ENCODE measurements at places on chromosomes 1 and 21.

- no peak for DNase-seq
These were observed 80.3 kb downstream of the RUNX3 start for GRCh38 chr1:24849672-24850295.

DNA sequence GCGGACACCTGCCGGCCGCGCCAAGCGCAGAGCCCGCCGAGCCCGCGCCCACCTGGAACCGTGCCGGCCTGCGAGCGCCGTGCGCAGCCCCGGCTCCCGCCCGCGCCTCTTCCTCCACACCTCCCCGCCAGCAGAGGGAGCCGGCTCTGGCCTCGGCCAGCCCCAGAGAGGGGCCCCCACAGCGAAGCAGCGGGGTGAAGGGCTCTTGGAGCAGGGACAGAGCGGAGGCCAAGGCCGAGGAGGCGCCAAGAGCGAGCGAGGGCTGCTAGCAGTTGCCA lies 50.1 kb upstream of the KRTAP19-8 start:
- no peak for DNase-seq

DNA sequence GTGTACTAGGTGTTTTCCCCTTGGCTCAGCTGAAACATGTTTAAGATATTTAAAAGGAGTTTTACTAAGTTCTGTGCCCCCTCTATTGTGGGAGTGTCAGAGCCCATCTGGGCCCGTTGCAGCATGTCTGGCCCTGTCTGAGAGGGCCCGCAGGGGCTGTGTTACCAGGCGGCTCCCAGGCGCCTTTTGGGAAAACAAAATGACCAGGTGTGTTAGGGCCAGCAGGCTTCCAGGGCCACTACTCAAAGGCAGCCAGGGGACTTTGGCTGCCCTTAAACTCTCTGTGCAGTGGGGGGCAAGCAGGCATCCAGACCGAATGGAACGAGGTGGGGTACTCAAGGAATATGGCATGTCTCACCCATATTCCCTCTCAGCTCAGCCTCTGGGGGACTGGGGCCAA lies 111.7 kb downstream of the KCNN3 start:
- no peak for DNase-seq

DNA sequence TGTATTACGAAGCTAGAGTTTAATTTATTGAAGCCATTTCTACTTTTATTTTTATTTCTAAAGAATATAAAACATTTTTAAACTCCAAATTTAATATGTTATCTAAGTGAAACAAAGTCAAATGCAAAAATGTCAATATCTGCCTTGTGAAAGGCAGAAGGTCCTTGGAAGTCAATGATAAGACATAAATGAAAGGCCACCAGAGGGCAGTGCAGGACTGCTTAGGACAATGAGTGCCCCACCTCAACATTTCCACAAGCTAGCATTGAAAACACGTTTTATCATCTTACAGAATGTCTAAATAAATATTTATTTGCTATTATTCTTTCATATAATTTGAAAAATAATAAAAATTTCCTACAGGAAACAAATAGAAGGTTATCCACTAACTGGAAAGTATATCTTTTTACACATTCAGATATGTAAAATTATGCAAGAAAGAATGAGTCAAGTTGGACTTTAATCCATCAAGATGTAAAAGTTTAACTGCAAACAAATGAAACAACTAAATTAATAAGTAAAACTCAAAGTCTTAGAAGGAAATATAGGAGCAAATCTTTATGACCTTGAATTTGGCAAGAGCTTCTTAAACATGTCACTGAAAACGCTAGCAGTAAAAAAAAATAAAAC lies 140.1 kb upstream of the FMN2 start:
- peak; percentile 11 for DNase-seq

DNA sequence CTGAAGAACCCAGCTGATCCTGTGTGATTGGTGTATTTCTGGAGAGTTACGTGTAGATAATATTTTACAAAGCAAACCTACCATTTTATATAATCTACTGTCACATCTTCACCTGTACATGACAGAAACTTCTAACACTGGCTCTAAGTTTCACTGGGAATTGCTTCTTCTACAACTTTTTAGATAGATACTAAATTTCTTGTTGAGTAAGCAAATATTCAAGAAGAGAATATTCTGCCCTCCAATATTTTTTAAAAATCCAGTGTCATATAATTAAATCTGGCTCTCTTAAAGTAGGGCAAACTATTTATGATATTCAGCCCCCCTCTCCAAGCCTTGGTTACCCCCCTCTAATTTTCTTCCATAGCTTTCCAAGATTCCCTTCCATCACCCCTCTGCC lies 50.1 kb downstream of the MROH9 start:
- DNase-seq = no peak

DNA sequence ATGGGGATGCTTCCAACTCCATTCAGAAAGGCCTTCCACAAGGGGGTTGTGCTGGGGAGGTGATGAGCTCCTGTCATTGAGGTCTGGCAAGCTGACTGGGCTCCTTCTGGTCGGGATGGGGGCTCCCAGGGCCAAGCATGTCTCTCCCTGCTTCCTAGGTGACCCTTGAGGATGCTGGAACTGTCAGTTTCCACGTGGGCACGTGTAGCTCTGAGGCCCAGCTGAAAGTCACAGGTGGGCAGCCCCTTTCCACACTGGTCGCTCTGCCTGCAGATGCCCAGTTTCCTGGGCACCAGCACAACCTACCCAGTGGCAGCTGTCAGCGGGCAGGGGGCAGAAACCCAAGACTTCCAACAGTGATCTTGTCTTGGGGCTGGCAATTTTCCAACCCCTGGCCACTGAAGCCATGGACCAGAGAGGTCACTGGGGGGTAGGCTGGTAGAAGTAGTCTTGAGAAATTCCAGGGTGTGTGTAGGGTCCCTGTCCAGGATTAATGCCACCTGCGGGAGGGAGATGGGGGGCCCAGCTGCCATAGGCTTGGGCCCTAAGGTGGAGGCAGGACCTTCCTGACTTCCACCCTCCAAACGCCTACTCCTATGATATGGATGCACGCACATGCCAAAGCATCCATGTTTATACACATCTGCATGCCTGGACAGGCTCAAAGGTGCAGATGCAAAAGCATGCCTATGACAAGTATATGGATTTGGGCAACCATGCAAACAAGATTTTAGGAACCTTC lies 97.1 kb downstream of the TRIM11 start:
- no peak for DNase-seq

GRCh38 chr1:12174924-12175810 lies 8.4 kb downstream of the TNFRSF1B start:
- DNase-seq = no peak

- DNase-seq = peak; percentile 83
These were observed 5.8 kb downstream of the TTC13 start for GRCh38 chr1:230972855-230973271.

DNA sequence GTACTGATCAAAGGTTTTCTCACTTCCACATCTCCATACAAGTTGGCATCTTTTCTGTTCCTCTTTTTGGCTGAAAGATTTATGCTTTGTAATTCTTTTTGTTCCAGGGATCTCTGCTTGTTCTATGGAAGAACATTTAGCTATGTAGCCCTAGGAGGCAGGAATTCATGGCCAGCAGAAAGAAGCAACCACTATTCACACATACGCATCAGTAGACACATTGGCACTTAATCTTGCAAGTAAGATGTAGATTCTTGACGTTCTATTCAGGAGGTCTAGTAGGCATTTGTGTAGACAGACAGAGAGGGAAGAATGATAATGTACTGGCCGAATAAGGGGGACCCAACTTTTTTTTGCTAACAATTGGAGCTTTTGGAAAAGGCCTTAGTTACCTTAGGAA lies 336.0 kb downstream of the NUF2 start:
- DNase-seq = no peak

DNA sequence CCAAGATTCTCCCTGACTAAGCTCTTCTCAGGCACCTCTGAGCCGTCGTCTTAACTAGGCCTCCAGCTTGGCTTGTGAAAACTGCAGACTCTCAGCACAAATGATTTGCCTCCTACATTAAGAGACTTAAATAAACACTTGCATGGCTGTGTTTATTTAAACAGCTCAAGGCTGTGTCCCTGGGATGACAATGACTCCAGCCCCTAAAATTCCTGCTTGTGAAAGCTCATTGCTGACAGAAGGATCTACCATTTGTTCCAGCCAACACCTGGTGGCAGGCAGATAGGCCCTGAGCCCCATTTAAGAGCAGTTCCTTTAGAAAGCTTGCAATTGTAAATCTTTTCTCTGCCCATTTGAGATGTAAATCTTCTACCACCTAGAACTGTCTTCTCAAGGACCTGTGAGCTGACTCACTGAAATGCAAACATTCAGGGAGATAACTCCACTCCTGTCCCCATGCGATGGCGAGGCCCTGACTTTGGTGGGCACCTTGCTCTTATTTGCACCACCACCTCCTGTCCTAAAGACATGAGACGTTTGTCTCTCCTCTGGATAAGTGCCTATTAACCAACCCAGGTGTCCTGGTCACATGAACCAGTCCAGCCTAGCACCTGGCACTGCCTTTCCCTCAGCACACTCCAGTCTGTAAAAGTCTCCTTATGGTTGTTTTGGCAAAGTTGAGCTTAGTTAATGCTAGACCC lies 15.1 kb upstream of the PCP4 start:
- no peak for DNase-seq

DNA sequence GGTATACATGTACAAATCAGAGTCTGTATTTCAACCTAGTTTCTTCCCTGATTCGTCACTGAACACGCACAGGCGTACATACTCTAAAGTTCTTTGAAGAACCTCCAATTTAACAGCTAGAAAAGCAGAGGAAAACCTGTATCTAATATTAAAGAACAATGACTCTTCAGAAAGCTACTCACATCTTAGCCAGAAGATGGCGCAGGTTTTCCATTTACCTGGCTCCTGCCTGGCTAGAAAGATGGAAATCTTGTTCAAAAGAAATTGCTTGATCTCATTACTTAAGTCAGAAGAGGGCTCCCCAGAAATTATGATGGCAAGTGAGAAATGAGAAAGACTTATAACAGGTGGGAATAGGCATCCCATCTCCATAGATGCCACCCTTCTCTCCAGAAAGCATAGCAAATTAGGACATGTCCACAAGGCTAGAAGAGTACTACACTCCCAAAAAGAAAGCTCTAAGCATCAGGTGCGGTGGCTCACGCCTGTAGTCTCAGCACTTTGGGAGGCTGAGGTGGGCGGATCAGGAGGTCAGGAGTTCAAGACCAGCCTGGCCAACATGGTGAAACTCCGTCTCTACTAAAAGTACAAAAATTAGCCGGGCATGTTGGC lies 19.0 kb upstream of the L1TD1 start:
- peak; percentile 26 for DNase-seq

GRCh38 chr21:36199021-36199420 lies 42.4 kb downstream of the DOP1B start:
- DNase-seq = no peak

DNA sequence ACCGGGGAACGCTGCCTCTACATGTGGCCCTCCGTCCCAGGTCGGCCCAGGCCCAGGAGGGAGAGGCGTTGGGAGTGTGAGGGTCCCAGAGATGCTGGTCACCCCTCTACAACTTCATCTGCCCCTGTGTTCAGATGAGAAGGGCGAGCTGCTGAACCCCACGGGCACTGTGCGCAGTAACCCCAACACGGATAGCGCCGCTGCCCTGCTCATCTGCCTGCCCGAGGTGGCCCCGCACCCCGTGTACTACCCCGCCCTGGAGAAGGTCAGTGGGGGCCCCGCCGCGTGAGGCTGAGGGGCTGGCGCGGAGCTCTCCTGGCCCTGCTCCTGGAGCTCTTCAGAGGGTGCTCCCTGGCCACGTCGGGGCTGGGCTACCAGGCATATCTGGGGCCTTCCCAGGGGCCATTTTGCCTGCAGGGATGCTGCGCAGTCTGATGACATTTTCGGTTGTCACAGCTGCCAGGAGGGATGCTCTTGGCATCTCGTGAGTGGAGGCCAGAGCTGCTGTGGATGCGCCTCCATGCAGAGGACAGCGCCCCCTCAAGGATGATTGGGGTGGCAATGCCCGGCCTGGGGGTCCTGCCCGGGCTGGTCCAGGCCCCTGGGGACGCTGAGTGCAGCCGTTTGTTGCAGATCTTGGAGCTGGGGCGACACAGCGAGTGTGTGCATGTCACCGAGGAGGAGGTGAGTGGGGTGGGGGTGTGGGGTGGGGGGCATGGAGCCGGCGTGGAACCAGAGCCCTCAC lies 68.6 kb downstream of the PIK3CD start:
- no peak for DNase-seq

- no peak for DNase-seq
These were observed 106.5 kb downstream of the PLPP3 start for GRCh38 chr1:56472860-56473259.
